ENCODE measurements at places on chromosomes 4 and X. TPM values are rescaled to one million over a fixed set of nuclear protein-coding genes. Genes with fewer than 3 reads are reported as not detected.

The MID1 gene
- polyA plus RNA-seq, result 0.71 TPM

The CT45A1 gene
- not detected for polyA plus RNA-seq

The ATP10D gene
- 41.0 TPM for polyA plus RNA-seq

The SPANXN4 gene
- not detected for polyA plus RNA-seq

The DCX gene
- not detected for polyA plus RNA-seq

GRCh38 chr4:158783785-158784184 lies 15.0 kb downstream of the FNIP2 start:
- DNase-seq, result no peak

- no peak for DNase-seq
Observed at GRCh38 chr4:185144601-185145240, 1.7 kb downstream of the SLC25A4 start.

DNA sequence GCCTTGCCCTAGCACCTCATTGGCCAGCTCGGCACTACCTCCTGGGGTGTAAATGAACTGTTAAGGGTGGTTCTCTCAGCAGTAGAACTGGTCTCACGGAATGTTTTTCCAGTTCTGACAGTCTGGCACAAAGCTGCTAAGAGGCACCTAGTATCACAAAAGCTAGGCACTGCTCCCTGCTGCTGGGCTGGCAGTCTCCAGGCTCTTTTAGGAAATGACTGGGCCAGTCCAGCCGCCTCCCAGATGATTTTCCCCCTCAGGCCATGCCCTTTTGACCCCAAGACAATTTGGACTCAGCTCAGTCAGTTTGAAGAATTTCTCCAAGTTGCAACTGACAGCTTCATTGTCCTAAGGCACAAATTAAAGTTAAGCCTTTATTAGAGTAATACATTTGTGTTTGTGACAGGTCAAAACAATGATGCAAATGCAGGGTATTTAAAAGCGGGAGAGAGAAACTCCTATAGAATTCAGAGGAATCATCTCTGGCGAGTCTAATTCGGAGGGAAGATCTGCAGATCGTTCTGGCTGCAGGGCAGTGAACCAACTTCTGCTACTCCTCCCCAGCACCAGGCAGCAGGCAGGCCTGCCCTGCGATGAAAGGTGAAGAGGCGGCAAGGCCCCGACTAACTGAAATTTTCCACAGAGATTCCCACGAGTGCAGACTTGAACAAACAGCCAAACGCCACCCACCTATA lies 7.9 kb downstream of the FRMD7 start:
- no peak for DNase-seq

- no peak for DNase-seq
Observed at GRCh38 chr4:162891788-162892707, 274.6 kb downstream of the NAF1 start.

DNA sequence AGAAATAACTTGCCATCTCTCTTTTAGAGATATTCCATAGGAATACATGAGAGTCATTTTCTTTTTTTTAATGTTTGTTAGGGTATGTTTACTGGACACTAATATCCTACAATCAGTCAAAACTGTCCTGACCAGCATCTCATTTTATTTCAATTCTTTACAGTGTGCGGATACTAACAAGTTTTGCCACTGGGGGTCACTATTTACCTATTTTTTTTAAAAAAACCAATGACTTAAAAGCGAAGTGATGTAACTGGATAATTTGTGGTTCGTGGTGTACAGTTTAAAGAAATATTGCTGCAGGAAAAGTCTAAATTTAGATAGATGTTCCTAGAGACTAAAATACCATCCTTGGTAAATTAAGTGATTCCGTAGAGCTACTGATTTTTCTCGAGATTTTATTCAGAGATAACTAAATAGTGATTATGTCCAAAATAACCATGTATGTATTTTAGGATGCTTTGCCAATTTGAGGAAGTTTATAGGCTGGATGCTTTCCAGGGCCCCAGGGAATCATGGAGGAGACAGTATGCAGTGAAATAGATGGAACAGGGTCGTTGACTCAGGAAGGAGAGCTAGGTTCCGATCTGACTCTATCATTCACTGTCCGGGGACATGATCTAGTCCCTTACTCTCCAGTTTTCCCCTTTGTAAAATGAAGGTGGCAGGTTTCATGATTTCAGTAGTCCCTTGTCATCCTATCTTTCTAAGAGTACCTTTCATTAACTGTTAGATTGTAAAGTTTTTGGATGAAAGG lies 34.0 kb upstream of the GNPDA2 start:
- peak; percentile 25 for DNase-seq
